ENCODE measurements at places on chromosomes 4 and X. TPM values are rescaled to one million over a fixed set of nuclear protein-coding genes. Genes with fewer than 3 reads are reported as not detected.
A peak's percentile ranks its signal among the peaks of the same experiment; 100 is the strongest.

- peak; percentile 18 for DNase-seq
Measured at GRCh38 chrX:132957211-132958090, 978 bp downstream of the HS6ST2 start.

The LAMTOR3 gene
- 29.2 TPM for total RNA-seq

GRCh38 chrX:15292861-15293260 is 22.6 kb downstream of the ASB11 start:
- no peak for DNase-seq

DNA sequence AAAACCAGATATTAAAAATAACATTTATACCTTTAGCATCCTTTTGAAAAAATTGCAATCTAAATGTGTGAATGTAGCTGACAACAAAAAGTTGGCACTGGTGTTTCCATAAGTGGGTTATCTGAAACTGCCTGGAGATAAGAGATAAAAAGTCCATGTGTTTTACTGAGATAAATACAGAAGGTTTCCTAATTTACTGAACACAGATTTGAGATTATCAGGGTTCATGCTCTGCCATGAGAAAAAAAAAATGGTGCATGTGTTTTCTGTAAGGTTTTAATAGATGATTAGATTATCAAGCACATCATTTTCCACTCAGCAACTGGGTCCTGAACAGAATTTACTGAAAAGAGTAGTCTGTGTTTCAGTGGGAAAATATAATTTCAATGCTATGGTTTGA is 326.2 kb upstream of the SLIT2 start:
- no peak for DNase-seq

DNA sequence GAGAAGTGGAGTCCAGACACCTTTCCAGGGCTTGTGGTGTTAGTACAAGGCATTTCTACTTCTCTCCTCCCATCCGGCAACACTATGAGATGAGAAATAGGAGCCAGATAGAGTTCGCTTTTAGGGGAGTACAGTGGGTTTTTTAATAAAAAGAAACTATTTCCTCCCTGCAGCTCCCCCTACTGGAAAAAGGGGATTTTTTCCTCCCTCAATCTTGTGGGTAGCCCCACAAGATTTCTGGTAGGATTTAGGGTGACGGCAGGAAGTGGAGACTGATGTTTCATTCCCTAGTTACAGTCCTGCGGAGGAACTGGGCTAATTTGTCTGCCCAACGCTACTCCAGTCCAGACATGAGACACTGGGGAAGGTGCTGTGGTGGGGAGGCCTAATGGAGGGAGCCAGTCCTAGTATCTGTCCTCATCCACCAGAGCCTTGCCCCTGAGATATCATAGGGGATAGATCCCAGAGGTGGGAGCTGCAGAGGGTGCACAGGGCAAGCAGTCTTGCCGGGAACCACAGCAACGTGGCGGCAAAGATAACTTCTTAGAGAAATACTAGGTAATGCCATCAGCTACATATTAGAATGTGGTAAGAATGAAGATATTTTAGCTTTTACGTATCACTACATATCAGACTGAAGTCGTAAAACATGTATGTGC is 45.5 kb upstream of the PRKG2 start:
- no peak for DNase-seq

- DNase-seq, result no peak
Measured at GRCh38 chr4:81688085-81688484, 216.4 kb upstream of the RASGEF1B start.

The PNCK gene
- total RNA-seq, result 9.7 TPM
